GM06990 (cell line): ENCODE measurements at places on chromosomes 12 and 14.
A peak's percentile ranks its signal among the peaks of the same experiment; 100 is the strongest.

- no peak for DNase-seq
Measured at GRCh38 chr12:13941258-13942249, 39.8 kb downstream of the GRIN2B start.

DNA sequence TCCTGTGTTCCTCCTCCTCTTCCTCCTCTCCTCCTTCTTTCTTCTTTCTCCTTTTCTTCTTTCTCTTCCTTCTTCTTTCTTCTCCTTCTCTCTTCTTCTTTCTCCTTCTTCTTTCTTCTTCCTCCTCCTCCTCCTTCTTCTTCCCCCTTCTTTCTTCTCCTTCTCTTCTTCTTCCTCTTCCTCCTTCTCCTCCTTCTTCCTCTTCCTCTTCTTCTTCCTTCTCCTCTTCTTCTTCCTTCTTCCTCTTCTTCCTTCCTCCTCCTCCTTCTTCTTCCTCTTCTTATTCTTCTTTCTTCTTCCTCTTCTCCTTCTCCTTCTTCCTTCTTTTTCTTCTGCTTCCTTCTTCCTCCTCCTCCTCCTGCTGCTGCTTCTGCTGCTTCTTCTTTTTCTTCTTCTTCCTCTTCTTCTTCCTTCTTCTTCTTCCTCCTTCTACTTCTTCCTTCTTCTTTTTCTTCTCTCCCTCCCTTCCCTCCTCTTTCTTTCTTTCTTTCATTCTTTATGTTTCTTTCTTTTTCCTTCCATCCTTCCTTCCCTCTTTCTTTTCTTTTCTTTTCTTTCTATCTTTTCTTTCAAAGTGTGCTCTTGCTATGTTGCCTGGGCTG lies 19.0 kb downstream of the C12orf71 start:
- no peak for DNase-seq

DNA sequence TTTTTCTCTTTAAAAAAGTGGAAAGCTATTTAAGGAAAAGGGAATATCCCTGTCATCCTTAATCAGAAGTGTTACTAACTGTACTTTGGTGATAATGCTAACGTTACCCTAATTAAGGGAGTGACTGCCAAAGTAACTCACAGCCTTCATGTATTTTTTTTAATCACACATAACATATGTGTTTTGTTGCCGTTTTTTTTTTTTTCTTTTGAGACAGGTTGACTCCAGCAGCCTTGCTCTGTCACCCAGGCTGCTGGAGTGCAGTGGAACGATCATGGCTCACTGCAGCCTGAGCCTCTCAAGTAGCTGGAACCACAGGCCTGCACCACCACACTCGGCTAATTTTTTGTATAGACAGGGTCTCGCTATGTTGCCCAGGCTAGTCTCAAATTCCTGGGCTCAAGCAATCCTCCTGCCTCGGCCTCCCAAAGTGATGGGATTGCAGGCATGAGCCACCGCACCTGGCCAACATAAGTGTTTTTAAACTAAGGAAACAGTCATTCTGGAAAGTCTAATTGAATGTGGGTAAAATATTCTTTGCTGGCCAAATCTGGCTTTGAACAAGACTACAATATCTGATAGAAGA lies 56.5 kb downstream of the HECTD4 start:
- DNase-seq, result no peak

DNA sequence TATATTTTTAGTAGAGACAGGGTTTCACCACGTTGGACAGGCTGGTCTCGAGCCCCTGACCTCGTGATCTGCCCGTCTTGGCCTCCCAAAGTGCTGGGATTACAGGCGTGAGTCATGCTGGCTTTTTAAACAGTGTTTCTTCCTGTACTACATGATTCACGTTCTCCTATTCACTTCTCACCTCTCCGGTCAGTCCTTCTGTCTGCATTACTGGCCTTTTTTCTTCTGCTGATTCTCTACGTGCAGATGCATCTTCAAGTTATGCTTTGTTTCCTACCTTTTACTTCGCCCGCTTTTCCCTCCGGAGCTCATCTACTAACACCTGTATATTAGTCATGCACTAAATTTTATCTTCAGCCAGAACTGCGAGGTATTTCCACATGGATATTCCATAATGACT lies 296.2 kb upstream of the FLRT2 start:
- no peak for DNase-seq

GRCh38 chr12:622416-622815 lies 40.8 kb downstream of the NINJ2 start:
- no peak for DNase-seq

DNA sequence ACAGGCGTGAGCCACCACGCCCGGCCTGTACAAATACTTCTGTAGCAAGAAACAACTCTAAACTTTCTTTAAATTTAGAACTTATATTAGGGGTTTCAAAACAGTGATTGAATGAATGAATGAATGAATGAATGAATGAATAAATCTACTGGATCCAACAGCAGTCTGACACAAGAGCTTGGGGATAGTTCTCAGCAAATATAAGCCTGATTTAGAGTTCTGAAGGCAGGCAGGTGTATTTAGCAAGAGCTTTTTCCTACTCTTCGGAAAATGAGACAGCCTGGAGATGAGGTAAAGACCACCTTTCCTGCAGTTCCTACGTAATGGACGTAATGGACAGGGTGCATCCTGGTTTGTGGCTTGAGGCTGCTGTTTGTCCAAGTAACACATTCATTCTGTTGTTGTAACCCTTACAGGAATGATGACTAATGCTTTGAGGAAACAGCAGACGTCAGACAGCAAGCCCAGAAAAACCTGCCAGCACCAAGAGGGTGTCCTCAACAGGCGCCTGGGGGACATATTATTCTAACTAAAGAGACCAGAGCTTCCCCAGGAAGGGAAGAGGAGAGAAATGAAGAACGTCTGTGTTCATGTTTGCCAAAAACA lies 277.4 kb upstream of the SOX5 start:
- no peak for DNase-seq

DNA sequence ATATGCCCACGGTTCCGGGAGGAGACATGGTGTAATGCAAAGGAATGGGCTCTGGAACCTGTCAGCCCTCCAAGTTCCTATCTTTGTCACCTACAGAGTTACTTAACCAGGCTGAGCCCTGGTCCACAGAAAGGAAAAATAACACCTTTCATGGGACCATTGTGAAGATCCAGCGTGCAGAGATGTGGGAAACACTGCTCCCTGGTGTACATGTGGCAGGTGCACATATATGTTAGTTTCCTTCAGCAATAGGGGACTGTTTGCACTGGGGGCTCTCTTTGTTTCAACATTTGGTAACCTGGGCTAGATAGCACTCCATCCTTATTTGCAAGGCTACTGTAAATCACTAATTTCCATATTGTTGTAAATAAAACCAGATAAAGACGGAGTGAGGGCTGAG lies 72.3 kb downstream of the ANO2 start:
- no peak for DNase-seq

- DNase-seq, result no peak
Measured at GRCh38 chr12:109762071-109762672, 48.5 kb downstream of the FAM222A start.

- DNase-seq, result no peak
Measured at GRCh38 chr12:18689771-18690170, 48.0 kb downstream of the PLCZ1 start.

GRCh38 chr14:34072921-34073320 lies 122.0 kb upstream of the EGLN3 start:
- no peak for DNase-seq

GRCh38 chr12:131211340-131211938 lies 257.7 kb downstream of the ADGRD1 start:
- DNase-seq, result no peak

- DNase-seq, result peak; percentile 37
Measured at GRCh38 chr12:24742378-24742777, 206.5 kb downstream of the BCAT1 start.

DNA sequence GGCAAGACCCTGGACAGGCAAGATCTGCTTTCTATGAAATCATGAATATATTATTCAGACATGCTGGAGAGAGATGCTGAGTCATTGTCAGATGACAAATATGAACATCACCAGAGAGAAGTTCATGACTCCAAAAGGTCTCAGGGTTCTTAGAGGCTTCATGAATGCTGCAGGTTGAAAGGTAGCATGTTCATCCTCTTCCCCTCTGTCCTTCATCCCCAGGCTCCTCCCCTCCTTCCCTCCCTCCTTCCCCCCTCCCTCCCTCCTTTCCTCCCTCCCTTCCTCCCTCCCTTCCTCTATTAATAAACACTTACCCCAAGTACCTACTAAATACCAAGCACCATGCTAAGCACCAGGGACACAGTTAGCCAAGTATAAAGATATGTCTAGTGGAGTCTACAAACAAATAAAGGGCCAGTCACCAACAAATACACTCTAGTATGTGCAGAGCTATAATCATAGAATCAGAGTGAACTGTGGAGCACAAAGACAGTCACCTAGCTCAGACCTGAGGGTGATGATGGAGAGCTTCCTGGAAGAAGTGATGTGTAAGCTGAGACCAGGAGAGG lies 46.2 kb downstream of the RPH3A start:
- no peak for DNase-seq

- DNase-seq, result peak; percentile 26
Measured at GRCh38 chr14:104196461-104197140, 58.2 kb downstream of the KIF26A start.

GRCh38 chr12:49983892-49984291 lies 11.1 kb downstream of the AQP6 start:
- no peak for DNase-seq

- no peak for DNase-seq
Measured at GRCh38 chr14:90487031-90487430, 90.2 kb downstream of the CALM1 start.

- DNase-seq, result no peak
Measured at GRCh38 chr14:89695846-89696245, 258.7 kb downstream of the EFCAB11 start.

GRCh38 chr12:90321369-90321768 lies 612.7 kb upstream of the ATP2B1 start:
- DNase-seq, result no peak

- DNase-seq, result no peak
Measured at GRCh38 chr14:55607386-55607785, 27.4 kb downstream of the KTN1 start.

DNA sequence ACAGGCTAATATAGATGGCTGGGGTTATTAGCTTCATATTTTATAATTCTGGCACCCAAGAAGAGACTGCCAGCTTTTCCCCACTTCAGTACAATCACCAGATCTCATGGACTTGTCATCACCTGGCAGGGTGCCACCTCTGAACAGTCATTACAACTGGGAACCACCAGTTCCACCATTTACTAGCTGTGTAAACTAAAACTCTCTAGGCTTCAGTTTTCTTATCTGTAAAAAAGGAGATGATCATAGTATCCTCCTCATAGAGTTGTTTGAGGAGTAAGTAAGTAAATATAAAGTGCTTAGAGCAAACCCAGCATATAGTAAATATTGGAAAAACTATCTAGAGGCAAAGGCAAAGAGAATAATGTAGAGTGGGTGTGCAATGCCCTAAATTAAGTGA lies 19.3 kb downstream of the CPNE8 start:
- no peak for DNase-seq

- DNase-seq, result peak; percentile 60
Measured at GRCh38 chr12:108691998-108692808, 39.1 kb downstream of the CORO1C start.

DNA sequence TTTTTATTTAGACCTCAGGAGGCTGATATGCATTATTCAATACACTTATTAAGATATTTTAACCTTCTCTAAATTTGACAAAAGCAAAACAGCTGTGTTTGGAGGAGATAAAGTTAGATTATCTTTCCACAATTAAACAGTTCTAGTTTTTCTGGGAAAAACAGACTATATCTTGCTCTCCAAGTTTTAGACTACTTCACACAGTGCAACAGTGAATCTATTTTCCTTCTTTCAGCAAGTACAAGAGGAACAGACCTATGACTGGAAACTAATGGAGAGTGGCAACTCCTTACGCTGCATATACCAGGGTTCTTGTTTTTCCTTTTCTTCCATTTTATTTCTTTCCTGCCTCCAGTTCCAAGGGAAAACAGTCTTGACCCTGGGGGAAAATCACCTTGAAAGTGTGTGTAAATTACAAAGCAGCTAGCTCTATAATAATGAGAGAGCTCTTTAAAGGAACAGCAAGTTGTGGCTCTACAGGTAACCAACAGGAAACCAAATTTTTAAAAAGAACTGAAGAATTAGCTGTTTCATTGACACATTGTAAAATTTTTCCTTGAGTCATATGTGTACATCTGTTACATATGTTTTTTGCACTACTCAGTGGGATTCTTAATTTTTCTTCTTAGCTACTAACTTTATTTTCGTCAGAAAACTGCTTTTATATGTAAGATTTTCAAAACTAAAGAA lies 27.4 kb downstream of the DNM1L start:
- no peak for DNase-seq

DNA sequence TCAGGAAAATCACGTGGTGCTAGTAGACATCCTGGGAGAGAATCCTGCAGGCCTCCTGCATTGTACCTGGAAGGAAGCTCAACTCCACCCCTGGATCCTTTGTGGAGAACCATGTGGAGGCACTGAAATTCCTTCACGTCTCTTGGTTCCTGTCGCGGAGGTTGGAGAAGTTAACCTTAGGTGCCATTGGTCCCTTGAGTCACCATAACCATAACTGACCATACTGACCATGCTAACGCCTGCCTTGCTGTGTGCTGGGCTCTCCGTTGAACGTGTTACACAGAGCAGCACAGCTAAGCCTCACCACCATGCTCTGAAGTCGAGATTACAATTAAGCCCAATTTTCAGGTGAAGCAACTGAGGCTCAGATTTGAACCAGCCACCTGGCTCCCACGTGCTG lies 18.6 kb downstream of the C14orf132 start:
- DNase-seq, result no peak

GRCh38 chr14:52052288-52052943 lies 16.4 kb downstream of the NID2 start:
- DNase-seq, result no peak

DNA sequence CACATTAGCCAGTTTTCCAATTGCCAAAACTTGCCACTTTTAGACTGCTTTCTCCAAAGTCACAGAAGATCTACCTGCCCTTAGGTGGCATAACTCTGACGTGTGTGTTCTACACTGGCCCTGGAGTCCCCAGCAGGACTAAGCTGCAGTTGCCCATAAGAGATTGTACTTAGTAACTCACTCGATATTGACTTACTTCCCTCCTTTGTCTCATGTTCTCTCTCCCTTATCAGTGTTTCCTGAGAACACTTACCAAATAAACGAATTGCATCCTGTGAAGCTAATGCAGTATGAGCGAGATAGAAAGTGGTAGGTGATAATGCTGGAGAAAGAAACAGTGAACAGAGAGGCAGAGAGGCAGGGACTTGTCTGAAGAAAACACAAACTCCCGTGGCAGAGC lies 117.2 kb downstream of the NUAK1 start:
- DNase-seq, result no peak

- peak; percentile 44 for DNase-seq
Measured at GRCh38 chr12:89960011-89960507, 251.4 kb upstream of the ATP2B1 start.

DNA sequence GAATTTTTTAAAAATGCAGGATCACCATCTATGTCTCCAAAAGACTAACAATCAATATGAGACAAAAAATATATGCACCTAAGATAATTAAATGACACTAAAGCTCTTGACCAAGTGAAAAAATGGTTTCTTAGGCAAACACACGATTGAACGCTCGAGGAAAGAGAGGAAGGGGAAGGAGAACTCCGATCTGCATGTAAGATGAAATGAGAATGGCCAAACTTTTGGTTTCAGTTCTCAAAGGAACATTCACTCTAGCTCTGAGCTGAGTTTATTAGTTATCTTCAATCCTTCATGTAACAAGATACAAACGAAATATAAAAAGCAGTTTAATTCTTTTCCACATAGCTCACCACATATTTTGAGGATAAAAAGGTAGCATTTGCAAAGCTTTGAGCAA lies 2.8 kb downstream of the DYRK4 start:
- no peak for DNase-seq
